ENCODE measurements at places on chromosomes 2 and 18. TPM values are rescaled to one million over a fixed set of nuclear protein-coding genes. Genes with fewer than 3 reads are reported as not detected.

The MROH2A gene
- total RNA-seq, result not detected

The ZNF521 gene
- total RNA-seq, result 4.9 TPM

The HSBP1L1 gene
- 9.9 TPM for total RNA-seq

The TGIF1 gene
- 210 TPM for total RNA-seq

The HAAO gene
- total RNA-seq, result 1.9 TPM

The KRTCAP3 gene
- total RNA-seq, result 0.49 TPM

The IGFBP5 gene
- total RNA-seq, result 141 TPM

The SLC9A4 gene
- total RNA-seq, result not detected

The TM4SF20 gene
- not detected for total RNA-seq

The LOXHD1 gene
- not detected for total RNA-seq

The EVX2 gene
- not detected for total RNA-seq

The TTN gene
- under 0.01 TPM for total RNA-seq

The NCKAP5 gene
- 0.98 TPM for total RNA-seq

The RBM43 gene
- 2.1 TPM for total RNA-seq

The KATNAL2 gene
- total RNA-seq, result 3.0 TPM

The OTOF gene
- not detected for total RNA-seq

The STPG4 gene
- total RNA-seq, result 0.98 TPM

The PDCL3 gene
- 16.7 TPM for total RNA-seq

The SPHKAP gene
- total RNA-seq, result under 0.01 TPM

The ZNF514 gene
- total RNA-seq, result 4.4 TPM
